ENCODE measurements at places on chromosomes 11 and 22.

- no peak for DNase-seq
Observed at GRCh38 chr22:50242406-50242949, 2.3 kb downstream of the TUBGCP6 start.

DNA sequence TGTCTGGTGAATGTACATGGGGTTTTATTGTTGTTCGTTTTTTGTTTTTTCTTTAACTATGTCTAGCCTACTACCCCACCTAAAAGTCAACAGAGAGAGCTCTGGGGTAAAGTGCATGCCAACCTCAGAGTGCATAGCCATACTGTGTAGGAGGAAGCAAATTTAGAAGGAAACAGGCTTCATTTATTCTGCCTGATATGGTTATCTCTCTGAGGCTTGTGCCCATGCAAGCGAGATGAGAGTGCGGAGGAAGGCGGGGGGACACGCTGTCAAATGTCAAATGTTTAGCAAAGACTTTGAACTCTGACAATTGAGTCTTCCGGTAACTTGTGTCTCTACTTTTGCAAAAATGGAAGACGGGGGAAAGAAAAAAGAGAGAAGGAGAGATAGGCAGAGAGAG is 295.5 kb downstream of the ETS1 start:
- no peak for DNase-seq

- DNase-seq, result no peak
Observed at GRCh38 chr11:1207401-1208143, 15.3 kb upstream of the MUC5B start.

DNA sequence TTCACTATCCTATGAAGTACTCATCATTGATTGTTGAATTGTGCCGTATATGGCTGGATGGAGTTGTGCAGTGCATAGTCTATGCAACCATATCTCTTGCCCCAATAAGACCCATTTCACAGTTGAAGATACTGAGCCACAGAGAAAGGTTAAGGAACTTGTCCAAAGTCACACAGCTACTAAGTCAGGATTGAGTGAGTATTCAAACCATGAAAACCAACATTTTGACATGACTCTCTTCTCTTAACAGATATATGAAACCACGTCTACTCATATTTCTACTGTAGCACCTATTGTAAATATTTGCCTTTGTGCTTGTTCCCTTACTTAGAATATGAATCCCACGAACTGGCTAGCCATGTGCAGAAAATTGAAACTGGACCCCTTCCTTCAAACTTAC is 58.1 kb downstream of the MAML2 start:
- DNase-seq, result no peak

DNA sequence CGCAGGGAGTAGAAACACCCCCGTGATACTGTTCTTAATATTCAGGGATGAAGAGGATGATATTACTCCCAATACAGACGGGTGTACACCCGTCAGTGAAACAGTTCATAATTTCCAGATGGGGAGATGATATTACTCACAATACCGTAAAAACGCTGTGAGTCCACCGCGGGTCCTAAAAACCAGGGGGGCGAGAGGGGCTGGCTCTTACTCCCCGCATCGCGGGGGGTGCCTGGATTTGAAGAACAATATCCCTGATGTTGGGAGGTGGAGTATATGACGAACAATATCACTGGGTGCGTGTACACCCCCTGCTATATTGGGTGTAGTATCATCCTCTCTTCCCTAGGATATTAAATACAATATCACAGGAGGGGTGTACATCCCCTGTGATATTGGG is 20.5 kb upstream of the APOL5 start:
- DNase-seq, result no peak

DNA sequence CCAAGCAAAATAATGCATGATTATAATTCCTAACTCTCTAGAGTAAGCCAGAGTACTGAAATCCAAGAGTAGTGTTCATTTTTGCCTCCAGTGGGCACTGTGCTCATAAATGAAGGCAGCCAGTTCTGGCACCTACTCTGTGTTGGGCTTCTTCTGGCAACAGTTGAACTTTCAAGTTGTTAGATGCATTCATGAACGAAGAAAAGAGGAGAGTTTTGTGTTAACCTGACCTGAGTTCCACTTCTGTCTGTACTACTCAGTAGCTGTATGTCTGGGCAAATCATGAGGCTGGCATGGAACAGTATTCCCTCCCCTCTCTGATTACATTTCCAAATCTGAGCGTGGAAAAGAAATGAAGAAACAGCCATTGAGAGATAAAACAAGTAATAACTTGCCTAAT is 20.3 kb upstream of the TENM4 start:
- peak; percentile 54 for DNase-seq

- DNase-seq, result no peak
Observed at GRCh38 chr11:74675761-74676160, 55.5 kb downstream of the CHRDL2 start.

DNA sequence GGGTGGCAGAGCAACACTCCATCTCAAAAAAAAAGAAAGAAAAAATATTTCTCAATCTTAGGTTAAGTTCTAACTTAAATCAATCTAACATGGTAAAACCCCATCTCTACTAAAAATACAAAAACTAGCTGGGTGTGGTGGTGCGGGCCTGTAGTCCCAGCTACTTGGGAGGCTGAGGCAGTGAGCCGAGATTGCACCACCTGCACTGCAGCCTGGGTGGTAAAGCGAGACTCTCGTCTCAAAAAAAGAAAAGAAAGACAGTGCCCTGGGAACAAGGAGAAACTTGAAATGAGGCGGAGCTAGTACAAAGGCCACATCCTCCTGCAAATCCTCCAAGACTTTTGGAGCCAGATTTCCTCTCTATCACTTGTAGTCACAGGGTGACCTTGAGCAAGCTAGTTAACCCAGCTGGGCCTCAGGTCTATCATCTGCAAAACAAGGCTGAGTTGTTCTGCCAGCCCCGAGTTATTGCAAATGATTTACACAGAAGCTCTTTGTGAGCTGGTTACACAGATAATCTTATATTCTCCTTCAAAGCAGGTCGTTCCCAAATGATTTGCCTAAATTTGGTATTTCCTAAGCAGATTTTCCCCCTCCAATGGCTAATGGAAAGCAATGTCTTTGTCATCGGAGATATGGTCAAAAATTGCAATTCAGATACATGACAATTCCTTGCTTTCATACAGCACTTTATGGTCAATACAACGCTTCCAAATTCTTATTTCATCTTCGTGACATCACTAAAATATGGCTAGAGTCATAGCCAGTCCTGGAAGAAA is 1.9 kb downstream of the ANKRD54 start:
- no peak for DNase-seq

GRCh38 chr11:61960532-61960931 is 6.9 kb downstream of the FTH1 start:
- DNase-seq, result no peak

DNA sequence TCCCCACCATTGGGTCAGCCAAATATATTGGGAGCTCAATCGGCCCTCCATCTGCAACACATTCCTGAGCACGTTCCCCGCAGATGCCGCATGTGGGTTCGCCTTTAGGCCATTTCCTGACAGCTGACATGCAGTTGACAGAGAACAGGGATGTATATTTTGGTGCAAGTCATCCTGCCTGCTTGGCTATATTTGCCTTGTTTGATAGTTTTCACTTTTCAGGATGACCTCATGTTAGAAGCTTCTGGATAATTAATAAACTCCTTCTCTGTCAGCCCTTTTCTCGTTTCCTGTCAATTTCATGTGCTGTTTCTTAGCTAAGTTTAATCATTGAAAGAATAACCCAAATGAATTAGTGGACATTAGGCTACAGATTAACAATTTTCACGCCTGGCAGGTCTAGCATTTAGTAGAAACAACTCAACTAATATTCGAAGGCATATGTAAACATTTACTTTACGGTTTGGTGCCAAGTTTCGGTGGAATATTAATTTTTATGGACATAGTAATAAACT is 105.8 kb upstream of the SLC5A12 start:
- peak; percentile 82 for DNase-seq

DNA sequence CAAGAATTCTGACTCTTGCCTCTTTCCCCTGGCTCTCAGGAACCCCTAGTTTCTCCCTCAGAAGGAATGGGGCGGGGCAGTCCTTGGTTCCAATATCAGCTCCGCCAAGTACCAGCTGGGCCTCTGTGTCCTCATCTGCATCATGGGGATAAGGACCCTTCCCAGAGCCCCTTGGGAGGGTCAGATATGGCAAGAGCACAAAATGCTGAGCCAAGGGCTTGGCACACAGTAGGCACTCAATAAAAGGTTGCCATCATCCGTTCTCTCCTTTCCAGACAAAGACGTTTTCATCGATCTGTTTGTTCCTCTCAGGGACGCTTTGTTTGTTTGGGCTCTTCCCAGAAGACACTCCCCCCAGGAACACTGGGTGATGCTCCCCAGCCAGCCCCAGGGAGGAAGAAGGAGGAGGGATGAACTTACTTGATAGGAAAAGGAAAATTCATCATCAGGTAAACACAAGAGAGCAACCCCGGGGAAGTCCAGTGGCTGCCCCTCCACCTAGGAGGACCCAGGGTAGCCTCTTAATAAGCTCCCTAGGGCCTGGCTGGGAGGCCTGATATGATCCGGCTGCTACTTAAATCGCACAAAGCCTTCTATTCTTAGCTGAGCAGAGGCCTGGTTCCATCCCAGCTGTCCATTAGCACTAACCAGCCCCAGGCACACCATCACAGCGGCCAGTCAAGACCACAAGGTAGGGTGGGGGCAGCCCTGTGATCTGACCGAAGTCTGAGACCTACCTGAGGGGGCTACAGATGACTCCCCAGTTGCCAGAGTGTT is 19.6 kb downstream of the GDPD5 start:
- no peak for DNase-seq

- DNase-seq, result peak; percentile 37
Observed at GRCh38 chr11:111846063-111846462, 25.3 kb downstream of the ALG9 start.

DNA sequence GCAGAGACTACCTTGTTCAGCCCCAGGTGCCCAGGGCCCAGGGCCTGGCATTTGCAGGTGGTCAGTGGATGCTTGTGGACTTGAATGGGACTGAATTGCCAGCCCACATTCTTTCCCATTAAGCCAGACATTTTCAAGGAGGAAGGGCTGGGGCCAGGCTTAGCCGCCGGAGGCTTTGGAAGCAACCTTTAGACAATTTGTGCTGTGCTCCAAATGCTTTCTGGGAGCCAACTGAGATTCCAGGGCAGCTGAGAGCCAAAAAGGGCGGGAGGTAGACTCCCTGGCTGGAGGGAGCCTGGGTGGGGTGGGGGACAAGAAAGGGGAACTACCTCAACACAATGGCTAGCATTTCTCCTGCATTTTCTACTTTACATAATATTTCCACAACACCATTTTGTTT is 54.8 kb upstream of the TIMP3 start:
- no peak for DNase-seq

GRCh38 chr11:64541131-64541530 is 49.9 kb upstream of the SLC22A12 start:
- no peak for DNase-seq

DNA sequence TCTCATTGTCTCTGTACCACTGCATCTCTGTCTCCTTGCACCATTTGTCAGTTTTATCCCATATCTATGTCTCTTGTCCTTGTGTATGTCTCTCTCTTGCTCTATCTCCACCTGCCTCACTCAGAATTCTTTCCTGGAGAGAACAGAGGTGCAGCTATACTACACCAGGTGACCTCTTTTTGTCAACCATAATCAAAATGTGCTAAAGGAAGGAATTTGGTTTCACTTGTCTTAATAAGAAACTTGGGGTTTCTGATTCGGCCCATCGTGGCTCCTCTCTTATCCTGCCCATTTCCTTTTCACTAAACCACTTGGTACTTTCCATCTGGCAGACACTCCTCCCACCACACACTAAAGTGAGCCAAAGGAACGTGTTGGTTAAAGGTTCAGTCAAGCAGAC is 2.0 kb upstream of the C11orf42 start:
- DNase-seq, result no peak

DNA sequence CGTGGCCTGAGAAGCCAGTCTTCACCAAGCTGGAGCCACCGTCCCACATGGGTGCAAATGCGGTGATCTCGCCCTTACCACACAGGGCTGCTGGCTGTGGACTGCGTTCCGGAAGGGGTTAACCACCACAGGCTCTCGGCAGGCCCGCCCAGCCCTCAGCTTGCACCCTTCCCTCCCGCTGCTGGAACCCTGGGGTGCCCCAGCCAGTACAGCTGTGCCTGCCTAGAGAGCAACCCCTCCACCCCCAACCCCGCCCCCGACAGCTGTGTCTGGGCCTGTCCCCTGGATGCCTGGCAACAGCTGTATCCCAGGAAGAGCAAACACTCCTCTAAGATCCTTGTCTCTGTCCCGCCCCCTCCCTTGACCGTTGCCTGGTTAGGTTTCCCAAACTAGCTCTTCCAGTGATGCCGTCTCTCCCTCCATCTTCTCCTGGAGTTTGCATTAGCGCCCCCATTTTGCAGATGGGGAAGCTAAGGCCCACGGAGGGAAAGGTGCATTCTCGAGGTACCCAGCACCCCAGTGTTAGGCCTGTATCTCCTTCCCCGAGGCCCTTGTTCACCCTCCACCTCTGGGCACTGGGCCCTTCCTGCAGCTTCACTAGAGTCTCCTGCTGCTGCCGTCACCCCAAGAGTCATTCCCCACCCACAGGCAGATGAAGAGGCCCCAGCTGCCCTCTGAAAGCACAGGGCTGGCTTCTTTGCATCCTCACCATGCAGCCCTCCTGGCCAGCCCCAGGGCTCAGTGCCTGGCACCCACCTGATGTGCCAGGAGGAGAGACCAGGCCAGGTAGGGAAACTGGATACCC is 12.6 kb upstream of the COX8A start:
- peak; percentile 30 for DNase-seq

GRCh38 chr11:35087648-35088047 is 51.3 kb upstream of the CD44 start:
- DNase-seq, result no peak

GRCh38 chr11:76119779-76120178 is 86.5 kb downstream of the WNT11 start:
- DNase-seq, result no peak

GRCh38 chr22:26553056-26553752 is 36.7 kb downstream of the TPST2 start:
- DNase-seq, result peak; percentile 91

- no peak for DNase-seq
Observed at GRCh38 chr11:19696073-19696472, 16.6 kb upstream of the NAV2 start.

DNA sequence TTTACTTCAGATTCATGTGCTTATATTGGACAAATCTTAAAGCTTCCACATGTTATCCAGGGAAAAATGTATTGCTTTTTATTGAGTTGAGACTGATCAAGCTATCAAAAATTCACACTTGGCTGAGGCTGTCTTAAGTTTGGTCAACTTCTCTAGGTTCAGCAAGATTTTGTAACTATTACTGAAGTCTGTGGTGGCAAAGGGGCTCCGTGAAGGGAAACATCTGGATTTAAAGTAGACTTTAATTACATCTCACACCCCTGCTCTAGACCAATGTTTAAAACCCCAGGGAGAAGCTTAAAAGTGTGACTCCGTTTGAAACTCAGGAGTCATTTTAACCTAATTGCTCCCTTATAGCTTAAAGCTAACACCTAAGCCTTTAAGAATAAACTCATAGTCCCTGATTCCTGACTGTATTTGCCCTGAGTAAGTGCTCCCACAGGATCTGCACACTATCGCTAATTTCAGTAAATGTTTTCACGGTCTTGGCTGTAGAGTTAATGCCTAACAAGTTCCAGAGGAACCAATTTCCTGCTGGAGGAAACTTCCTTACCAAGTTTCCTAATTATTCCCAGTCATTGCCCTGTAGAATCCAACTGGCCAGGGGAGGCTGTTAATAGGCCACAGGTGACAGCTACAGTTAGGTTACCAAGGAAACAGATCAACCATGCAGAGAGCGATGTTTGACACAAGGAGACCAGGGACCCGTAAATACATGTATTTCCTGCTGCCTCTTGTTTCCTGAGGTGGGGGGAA is 40.5 kb downstream of the OR10A6 start:
- DNase-seq, result no peak

Measured in fibroblast of skin of right quadriceps (primary cell).